Neural crest cell (in vitro differentiated cells): ENCODE measurements at places on chromosomes 7 and 10. TPM values are rescaled to one million over a fixed set of nuclear protein-coding genes. Genes with fewer than 3 reads are reported as not detected.

DNA sequence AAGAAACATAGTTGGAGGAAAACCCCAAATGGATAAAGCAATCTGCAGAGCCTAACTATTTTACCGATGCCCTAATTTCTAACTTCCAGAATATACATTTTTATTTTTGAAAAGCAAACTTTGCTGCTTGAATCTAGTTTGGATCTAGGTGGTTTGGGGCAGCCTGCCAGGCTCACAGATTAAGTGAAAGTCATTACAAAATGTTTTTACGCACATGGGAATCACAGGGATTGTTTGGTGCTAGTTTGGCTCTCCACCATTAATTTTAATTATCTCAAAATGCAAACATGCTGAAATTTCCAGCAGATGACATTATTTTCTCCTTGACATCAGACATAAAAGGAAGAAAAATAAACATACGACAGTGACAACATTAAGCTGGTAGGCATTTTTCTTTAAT, 166.7 kb upstream of the INHBA start:
- H3K27ac ChIP-seq = no peak overlapping the region
- H3K36me3 ChIP-seq = peaks cover 8% of the 10 kb centered on the region
- H3K27me3 ChIP-seq = no peaks in the 10 kb centered on the region
- no peak for DNase-seq
- no peaks in the 10 kb centered on the region for H3K4me1 ChIP-seq

- no peaks in the 10 kb centered on the region for H3K36me3 ChIP-seq
- DNase-seq = no peak
- H3K4me3 ChIP-seq = no peak overlapping the region
Observed at GRCh38 chr7:141990011-141990725, 5.5 kb upstream of the MGAM start.

DNA sequence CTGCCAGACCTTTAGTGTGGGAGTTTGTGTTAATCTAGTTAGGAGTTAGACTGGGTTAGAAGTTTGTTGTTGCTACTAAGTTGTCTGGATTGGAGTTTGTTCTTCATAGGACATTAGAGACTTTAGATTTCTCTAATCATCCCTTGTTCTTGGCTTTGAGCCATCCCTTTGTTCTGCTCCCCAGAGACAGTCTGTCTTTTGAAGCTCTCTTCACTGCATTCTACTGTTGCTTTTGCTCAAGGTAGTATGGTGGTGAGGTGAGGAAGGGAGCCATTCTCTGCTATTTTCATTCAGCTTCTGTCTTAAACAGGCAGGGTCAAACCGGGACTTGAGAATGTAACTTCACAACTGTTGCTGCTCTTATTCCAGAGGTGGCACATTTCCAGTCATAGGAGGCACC, 10.4 kb upstream of the TARP start:
- H3K4me1 ChIP-seq = no peaks in the 10 kb centered on the region
- no peak for DNase-seq
- H3K4me3 ChIP-seq = no peak overlapping the region
- H3K36me3 ChIP-seq = no peaks in the 10 kb centered on the region

- peaks cover 5% of the 10 kb centered on the region for H3K36me3 ChIP-seq
- H3K4me3 ChIP-seq = peak overlapping the region; percentile 90
- H3K27me3 ChIP-seq = peaks cover 7% of the 10 kb centered on the region
- no peak for DNase-seq
Observed at GRCh38 chr7:149285603-149286002, 23.6 kb downstream of the ZNF783 start.

GRCh38 chr7:24948739-24949138, 31.2 kb downstream of the OSBPL3 start:
- H3K4me3 ChIP-seq = no peak overlapping the region
- no peak overlapping the region for H3K27ac ChIP-seq
- no peak for DNase-seq

DNA sequence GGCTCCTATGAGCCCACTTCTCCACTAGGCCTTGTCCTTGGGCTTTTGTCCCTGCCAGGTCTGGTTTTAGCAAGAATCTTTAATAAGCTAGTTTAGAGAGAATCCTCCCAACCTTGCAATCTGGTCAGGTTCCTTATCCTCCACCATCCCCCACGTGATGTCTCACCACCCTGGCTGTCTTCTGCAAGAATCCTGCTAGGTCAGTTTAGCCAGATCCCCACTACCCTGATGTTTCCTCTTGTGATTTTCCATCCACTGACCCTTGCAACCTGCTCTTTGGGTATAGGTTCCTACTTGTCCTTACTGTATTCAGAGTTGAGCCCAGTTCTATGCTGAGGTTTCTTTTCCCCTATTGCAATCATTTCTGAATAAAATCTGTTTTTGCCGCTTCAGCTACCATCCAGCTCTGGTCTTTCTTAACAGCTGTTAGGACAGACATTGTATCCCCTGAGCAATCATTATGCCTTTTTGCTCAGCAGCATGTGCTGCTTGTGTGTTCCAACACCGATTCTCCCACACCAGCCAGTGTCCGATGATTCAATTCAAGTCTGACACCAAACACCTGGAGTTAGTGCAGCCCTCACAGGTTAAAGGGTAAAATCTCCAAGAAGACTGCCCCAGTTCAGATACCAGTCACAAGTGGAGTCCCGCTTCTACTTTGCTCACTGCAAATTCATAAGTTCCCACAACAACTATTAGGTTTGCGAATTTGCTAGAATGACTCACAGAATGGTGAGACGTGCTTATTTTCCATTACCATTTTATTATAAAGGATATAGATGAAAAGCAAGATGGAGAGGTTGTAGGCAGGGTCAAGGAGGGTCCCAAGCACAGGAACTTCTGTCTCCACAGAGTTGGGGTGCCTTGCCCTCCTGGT, 62.2 kb upstream of the ADCY1 start:
- H3K27ac ChIP-seq = no peak overlapping the region

DNA sequence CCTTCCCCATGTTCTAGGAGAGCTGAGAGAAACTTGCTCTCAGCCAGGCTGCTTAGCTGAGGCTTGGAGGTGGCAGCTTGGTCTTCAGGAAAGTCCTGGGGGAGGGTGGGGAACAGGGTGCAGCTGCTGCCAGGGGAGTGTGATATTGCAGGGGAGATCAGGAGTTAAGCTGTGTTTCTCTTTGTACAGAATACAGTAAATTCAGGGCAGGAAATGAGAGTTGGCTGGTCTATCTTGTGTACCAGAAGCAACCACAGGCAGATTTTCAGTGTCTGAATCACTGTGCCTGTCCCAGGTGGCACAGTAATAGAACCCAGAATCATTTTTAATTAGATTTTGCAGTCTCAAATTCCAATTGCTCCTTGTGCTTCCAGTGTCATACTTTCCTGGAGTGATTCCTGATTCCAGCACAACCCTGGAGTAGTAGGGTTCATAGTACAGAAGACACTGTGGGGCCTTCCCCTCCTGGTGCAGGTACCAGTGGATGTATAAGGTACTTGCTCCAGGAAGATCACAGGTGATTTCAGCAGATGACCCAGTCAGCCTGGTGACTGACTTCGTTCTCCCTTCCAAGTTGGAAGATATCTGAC, 94.0 kb upstream of the TARP start:
- H3K4me3 ChIP-seq = no peak overlapping the region
- no peaks in the 10 kb centered on the region for H3K27me3 ChIP-seq
- H3K4me1 ChIP-seq = peaks cover 11% of the 10 kb centered on the region

LIPK gene
- total RNA-seq = not detected in 2 replicates

RPEL1 gene
- total RNA-seq = not detected in 2 replicates
